HEK293T (cell line): ENCODE measurements at places on chromosomes 6 and 20.

GRCh38 chr6:21636876-21637275 is 43.3 kb downstream of the SOX4 start:
- DNase-seq, result no peak

- no peak for DNase-seq
Observed at GRCh38 chr6:14194483-14194882, 76.9 kb downstream of the CD83 start.

- no peak for DNase-seq
Observed at GRCh38 chr6:6588064-6588923, at the start of gene LY86. TSS of gene LY86 (plus strand) at chr6:6588720. CDS start at chr6:6588735, 15 bp downstream.

DNA sequence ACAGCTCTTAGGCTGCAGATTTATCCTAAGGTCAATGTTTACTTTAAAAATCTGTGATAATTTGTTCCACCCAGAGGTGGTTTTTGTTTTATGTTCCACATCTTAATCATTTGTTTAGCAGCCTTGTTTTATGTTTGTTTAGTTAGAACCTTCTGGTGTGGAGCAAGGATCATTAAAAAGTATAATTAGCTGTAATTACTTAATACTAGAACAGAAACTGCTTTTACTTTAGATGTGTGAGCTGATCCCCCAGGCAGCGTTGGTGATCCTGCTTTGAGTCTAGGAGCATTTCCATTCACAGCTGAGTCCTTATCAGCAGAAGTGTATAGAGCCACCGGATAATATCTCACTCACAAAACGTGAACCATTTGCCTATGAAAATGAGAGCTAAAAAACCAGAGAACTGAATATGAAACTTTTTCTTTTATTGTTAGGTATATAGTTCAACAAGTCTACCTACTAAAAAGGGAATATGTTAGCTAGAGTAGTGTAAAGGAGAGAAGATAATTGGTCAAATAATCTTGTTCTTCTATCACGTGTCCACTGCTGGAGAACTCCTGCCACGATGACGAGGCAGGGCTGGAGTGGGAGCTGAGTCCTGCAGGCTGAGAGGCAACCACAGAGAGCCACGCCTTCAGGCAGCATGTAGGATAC is 78.5 kb downstream of the TRMT11 start:
- peak; percentile 45 for DNase-seq

- no peak for DNase-seq
Observed at GRCh38 chr6:106204961-106205360, 118.8 kb downstream of the PRDM1 start.

GRCh38 chr6:110778333-110778732 is 36.9 kb downstream of the CDK19 start:
- DNase-seq, result no peak

GRCh38 chr20:663315-664090 is 10.5 kb upstream of the SRXN1 start:
- no peak for DNase-seq

- DNase-seq, result no peak
Observed at GRCh38 chr6:134245041-134245440, 72.9 kb downstream of the SGK1 start.

DNA sequence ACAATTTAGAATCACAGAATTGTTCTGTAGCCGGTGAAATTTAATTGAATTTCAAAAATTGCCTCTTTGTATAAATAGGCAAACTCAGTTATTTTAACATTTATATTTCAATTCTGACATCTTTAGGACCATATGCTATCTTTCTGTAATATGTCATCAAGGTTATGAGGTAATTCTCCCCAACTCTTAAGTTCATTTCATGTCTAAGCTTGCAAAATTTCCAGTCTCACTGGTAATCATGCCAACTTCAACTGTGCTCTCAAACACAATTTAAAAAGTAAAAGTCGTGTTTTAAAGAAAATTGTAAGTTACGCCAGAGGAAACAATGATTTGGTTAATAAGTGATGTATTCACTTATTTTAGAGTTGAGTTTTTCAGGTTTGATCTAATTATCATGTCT is 1.4 kb downstream of the NCOA7 start:
- DNase-seq, result no peak

DNA sequence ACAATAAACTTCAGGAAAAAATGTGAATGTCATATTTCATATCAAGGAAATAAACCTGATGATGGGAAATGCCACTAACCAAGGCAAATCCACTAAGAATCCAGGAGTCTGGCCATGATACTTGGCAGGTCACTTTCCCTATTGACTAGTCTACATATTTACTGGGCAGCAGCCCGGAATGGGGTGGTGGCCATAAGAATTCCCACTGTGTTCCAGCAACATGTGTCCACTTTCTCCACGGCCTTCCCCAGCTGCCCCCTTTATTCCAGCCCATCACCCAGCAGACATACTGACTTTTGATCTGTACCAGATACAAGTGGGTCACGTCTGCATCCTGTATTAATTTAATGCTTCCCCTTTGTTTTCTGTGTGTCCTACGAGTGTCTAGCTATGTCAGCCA is 234.5 kb upstream of the PRDM1 start:
- DNase-seq, result no peak

GRCh38 chr20:55086421-55086820 is 611.0 kb downstream of the DOK5 start:
- no peak for DNase-seq

DNA sequence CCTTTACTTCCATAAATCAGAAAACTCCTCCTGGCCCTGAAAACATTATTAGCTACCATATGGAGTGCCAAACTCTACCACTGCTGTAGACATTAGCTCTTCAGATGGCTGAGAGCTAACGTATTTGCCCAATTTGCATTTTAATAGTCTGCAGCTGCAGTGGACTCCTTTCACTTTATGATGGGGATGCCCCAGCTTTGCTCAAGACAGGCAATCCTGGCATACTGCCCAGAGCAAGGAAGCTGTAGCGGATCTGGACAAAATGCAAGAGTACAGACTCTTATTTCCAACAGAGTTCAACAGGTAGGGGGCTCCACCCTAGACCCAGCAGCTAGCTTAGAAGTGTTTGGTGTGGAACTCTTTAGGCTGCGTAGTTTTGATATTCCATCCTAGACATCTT is 246.7 kb downstream of the FOXC1 start:
- no peak for DNase-seq

- no peak for DNase-seq
Observed at GRCh38 chr6:16519265-16520242, 241.7 kb downstream of the ATXN1 start.

DNA sequence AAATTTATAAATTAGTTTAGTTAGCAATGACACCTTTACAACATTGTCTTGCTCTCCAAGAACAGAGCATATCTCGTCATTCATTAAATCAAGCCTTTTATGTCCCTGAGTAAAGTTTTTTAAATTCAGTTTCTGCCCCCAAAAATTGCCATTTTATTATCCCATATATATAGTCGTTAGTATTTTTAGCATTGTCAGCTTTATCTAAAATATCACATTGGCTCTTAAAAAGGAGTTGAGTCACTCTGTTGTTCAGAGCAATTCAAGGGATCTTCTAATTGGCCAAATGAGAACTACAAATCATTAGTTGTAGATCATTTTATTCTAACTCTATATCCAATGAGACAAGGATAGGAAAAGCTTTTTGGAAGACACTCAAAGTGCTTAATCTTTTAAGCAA is 127.1 kb downstream of the COL9A1 start:
- DNase-seq, result no peak

GRCh38 chr6:156809446-156810178 is 32.4 kb downstream of the ARID1B start:
- no peak for DNase-seq

- no peak for DNase-seq
Observed at GRCh38 chr6:122339661-122340060, 59.8 kb upstream of the HSF2 start.

- no peak for DNase-seq
Observed at GRCh38 chr20:4064144-4064909, 49.0 kb upstream of the RNF24 start.
